ENCODE measurements at places on chromosomes 5 and 9.

- peak; percentile 6 for DNase-seq
These were observed 22.9 kb downstream of the RGMB start for GRCh38 chr5:98796197-98796972.

GRCh38 chr9:119986713-119987112 lies 593.3 kb downstream of the CDK5RAP2 start:
- DNase-seq: no peak

DNA sequence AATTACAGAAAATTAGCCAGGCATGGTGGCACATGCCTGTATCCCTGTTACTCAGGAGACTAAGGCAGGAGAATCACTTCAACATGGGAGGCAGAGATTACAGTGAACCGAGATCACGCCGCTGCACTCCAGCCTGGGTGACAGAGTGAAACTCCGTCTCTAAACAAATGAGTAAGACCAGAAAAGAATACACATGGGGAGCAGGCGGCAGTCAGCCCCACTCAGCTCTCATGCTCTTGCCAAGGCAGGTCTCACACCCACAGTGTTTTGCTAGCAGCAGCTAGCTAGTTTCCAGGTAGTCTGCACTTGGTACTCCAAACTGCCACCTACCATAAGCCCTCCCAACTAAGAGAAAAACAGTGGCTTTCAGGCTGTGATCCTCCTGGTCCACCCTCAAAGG lies 722.3 kb upstream of the CTNND2 start:
- no peak for DNase-seq

DNA sequence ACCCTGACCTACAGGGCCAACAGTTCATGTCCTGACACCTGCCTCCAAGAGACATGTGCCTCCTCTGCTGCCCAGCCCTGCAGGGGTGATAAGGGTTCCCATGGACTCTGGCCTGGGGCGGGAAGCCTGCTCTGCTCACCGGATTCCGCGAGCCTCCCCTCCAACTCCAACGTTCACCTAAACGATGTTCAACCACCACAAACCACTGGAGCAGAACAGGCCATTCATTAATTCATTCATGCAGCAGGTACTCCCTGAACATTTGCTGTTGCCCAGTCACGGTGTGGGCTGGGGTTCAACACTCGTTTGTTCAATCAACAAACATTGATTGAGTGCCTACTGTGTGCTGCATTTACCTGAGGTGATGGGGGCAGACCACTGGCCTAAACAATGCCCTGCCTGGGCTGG lies 3.3 kb upstream of the UAP1L1 start:
- no peak for DNase-seq

- no peak for DNase-seq
These were observed 272.5 kb downstream of the GADD45G start for GRCh38 chr9:89877051-89878002.

- no peak for DNase-seq
These were observed 82.6 kb downstream of the GLDC start for GRCh38 chr9:6562871-6563430.

DNA sequence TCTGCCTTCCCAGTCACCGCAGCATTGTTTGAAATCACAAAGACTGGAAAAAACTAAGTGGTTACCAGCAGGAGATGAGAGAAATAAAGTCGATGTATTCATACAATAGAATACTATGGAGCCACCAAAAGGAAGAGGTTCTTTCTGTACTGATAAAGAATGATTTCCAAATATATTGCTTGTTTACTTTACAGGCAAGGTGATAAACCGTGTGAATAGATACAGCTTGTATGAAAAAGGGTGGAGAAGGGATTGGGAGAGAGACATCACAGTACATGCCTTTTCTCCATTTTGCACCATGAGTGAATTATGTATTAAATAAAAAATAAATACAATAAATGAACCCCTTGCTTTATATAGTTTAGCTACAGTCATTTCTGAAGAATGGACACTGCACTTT lies 91.7 kb downstream of the RFK start:
- no peak for DNase-seq

DNA sequence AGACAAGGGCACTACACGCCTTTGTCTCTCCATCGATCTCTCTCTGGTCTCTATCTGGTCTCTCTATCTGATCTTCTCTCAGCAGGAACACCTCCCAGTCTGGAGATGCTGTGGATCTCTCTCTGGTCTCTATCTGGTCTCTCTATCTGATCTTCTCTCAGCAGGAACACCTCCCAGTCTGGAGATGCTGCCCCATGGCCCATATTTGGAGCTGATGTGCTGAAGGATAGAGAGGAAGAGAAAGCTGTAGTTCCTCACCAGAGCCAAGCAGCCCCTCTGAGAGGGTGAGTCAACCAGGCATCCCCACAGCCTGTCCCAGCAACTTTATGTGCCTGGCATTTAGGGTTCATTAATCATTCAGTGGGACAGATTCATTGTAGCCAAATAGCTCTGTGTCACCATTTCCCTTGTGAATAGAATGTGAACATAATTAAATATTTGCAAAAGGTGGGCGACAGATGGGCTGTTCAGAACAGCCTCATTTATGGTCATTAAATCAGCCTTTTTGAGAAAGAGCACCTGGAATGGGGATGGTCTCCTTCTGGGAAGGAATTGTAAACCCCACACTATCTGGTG lies 189.3 kb upstream of the MAST4 start:
- no peak for DNase-seq

DNA sequence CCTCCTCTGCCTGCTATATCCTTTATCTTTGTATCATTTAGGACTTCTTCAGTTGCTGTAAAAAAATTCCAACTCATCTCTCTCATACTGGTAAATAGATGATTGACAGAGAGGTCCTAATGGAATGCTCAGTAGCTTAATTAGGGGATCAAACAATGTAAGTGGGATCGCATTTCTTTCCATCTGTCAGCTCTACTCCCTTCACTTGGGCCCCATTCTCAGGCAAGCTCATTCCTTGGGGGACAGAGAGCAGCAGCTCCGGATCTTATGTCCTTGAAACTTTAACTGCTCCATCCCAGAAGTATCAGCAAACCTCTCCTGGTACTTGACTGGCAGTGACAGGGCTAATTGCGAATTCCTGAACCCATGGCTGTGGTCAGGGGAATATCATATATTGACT lies 146.7 kb downstream of the YTHDC2 start:
- no peak for DNase-seq

- DNase-seq: no peak
These were observed 6.2 kb downstream of the NOL6 start for GRCh38 chr9:33467526-33467925.

GRCh38 chr5:69451941-69452647 lies 37.2 kb downstream of the MARVELD2 start:
- DNase-seq: no peak

DNA sequence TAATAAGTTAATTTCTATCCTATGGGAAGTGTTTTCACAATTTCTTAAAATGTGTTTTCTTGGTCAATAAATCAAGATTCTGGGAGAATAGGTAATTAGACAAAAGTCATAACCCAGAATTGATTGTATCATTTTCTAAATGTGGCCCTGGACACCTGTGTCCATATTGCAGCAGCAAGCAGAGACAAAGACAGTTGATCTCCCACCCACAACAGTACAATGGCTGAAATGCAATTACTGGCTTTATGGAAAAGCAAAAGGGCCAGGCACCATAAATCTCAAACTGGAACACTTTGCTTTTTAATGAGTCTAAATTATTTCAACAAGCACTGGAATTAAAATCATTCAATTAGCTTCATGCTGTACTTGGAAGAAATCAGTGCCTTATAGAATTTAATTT lies 157.2 kb downstream of the ESM1 start:
- no peak for DNase-seq

- DNase-seq: no peak
These were observed 142.2 kb downstream of the MED27 start for GRCh38 chr9:131937451-131937850.

DNA sequence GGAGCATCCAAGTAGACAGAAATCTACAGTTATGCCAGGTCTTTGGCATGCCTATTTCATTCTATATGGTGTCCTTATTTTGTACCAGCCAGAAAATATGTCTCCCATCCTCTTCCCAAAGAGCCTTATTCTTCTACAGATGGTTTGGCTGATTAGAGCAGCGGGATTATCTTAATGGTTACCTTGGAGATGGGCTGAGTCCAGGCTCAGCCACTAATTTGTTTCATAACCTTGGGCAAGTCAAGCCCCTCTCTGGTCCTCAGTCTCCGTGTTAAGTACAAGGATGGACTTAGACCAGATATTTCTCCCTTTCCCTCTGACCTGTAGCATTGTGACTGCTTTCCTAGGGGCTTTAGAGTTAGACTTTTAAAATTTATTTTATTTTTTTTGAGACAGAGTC lies 11.1 kb upstream of the GLE1 start:
- DNase-seq: no peak

- DNase-seq: no peak
These were observed 203.5 kb upstream of the HAPLN1 start for GRCh38 chr5:83924171-83924570.

DNA sequence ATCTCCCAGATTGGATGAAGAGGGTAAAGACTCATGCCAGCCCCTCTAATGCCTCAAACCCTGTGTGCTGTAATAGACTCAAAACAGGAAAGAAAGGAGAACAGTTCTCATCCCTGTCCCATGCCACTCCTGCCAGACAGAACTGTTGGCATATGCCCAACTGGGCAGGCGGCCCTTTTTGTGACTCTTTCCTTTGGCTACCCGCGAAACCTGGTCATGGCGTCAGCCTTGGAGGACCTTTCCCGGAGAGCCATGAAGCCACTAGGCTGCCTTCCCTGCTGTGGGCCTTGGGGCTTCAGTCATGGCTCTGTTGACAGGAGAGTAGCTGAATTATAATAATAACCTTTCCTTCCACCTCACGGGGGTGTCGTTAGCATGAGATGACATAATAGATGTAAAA lies 75.9 kb upstream of the SEMA6A start:
- no peak for DNase-seq

DNA sequence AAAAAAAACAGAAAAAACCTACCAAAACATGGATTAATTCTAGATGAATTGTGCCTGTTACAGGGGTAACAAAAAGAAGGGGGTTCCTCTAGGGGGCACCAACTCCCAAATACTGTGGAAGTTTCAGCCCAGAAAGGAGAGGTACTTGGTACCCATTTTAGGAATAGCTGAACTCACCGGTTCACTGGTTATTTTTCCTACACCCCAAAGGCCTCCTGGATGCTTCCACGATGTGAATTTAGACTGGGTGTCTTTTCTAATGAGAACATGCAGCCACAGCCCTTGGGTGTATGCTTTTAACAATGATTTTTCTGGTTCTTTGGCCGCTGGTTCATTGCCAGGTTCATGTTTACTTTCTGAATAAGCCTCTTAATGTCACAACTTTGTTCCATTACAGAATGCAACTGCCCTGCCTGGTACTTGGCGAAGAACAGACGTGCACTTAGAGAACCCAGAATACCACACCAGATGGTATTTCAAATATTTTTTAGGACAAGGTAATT lies 46.7 kb downstream of the GARNL3 start:
- no peak for DNase-seq

GRCh38 chr5:1103093-1103492 lies 8.8 kb downstream of the SLC12A7 start:
- no peak for DNase-seq

DNA sequence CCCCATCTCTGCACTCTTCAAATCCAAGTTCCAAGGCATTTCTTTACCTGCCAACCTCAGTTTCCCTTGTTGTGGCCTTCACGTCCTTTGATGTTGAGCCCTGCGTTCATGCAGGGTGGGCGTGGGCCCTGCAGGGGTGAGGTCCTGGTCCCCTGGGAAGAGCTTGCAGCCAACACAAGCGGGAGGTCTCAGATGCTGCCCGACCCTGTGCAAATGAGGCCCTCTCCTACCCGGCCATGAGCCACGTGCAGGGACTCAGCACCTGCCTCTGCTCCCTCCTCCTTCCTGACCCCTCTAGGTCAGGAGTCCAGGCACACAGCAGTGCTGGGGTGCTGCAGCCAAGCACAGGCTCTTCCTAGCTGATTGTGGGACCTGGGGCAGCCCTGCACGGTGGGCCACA lies 124.5 kb downstream of the ADAMTS2 start:
- DNase-seq: no peak

- no peak for DNase-seq
These were observed 94.6 kb upstream of the RANBP6 start for GRCh38 chr9:6109986-6110385.

- DNase-seq: peak; percentile 22
These were observed 5.2 kb downstream of the IL13 start for GRCh38 chr5:132662925-132663770.

- no peak for DNase-seq
These were observed 385.9 kb upstream of the TLE4 start for GRCh38 chr9:79185866-79186265.

- no peak for DNase-seq
These were observed 139.3 kb downstream of the SLC25A46 start for GRCh38 chr5:110878115-110878514.

DNA sequence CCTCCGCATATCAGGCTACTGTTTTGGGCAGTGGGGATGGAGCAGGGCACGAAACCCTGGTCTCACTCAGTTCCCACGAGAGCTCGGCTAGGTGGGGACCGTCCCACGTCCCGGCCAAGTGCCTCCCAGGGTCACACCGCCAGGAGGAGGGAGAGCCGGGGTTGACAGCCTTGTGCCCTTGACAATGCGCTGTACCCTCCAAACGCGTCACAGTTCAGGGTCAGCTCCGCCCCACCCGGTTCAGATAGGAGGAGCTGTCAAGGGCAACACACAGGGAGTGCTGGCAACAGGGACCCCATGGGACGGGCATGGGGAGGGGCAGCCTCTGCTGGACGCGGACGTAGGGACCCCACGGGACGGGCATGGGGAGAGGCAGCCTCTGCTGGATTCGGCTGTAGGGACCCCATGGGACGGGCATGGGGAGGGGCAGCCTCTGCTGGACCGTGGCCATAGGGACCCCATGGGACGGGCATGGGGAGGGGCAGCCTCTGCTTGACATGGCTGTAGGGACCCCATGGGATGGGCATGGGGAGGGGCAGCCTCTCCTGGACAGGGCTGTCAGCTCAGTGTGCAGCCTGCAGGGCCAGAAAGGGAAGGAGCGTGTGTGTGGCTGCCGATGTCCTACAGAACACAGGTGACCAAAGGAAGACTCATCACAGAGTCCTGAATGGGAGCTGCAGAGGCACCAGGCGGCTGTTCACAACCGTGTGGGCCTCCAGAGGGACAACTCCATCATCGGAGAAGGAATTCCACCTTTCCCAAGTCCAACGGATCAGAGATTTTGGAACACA lies 29.4 kb downstream of the PNPLA7 start:
- DNase-seq: no peak

- no peak for DNase-seq
These were observed 328.3 kb downstream of the GLIS3 start for GRCh38 chr9:3971391-3972082.

- no peak for DNase-seq
These were observed 161.7 kb upstream of the MVB12B start for GRCh38 chr9:126164796-126165525.
